Epithelial cell of esophagus (primary cell): ENCODE measurements at places on chromosomes 7 and 10.

DNA sequence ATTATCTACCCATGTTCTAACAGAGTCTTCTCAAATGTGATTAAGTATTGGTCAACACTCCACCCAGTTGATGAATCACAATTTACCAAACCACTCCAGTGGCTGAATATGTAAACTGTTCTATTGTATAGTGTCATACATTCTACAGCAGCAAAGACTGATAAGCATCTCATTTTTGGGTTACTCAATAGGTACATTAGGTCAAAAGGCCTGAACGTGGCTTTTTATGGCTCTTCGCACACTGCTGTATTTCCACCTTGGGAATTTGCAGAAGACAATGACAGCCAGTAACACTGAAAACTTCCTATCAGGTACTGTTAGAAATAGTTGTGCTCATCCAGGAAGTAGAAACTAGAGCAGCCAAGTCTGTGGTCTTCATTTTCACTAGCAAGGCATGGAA lies 166.9 kb downstream of the GLI3 start:
- peak; percentile 87 for DNase-seq

DNA sequence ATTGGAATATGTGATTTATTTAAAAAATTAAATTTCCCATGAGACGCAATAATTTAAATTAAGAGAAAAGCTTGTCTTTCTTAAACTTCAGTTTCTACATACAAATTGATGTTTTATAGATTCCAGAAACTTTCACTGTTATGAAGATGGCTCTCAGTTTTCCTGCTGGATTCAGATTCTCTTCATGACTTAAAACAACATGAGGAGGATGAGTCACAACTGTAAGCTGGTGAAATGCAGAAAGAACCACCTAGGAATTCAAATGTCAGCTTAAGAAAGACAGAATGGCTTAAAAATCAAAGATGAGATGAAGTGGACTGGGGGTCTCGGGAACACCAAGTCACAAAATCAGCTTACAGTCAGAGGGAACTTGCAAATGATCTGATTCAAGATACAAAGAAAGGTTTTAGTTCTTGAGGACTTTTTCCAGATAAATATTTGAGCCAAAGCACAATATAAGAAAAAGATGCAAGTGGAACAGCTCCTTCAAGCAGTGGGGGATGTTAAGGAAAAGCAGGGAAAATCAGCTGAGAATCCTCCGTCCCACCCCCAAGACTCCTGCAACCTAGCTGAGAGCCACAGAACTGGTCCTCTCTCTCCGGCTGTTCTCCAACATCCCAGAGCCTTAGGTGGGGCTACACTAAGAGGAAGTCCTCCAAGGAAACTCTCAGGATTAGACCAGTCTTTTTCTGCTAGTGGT lies 279.8 kb downstream of the KCNMA1 start:
- DNase-seq, result peak; percentile 69

- DNase-seq, result no peak
Measured at GRCh38 chr10:78900715-78901430, 167.9 kb upstream of the ZMIZ1 start.

DNA sequence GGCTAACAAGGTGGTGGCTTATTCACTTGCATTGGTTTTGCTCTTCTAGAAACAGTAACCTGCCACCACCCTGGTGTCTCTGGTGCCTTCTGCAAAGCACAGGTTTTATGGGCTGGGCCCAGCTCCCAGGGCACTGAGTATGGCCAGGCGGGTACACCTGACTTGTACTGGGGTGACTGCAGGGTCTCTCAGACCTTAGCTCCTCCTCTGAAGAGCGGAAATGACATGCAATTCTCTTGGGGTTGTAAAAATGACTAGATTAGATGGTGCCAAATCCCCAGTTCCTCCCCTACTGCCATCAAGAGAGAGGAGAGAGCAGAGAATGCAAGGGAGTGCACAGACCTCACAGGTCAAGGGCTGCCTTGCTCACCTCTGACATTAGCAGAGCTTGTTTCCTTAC lies 14.7 kb downstream of the ESYT2 start:
- no peak for DNase-seq

GRCh38 chr10:62000037-62000603 lies 98.6 kb downstream of the ARID5B start:
- no peak for DNase-seq

DNA sequence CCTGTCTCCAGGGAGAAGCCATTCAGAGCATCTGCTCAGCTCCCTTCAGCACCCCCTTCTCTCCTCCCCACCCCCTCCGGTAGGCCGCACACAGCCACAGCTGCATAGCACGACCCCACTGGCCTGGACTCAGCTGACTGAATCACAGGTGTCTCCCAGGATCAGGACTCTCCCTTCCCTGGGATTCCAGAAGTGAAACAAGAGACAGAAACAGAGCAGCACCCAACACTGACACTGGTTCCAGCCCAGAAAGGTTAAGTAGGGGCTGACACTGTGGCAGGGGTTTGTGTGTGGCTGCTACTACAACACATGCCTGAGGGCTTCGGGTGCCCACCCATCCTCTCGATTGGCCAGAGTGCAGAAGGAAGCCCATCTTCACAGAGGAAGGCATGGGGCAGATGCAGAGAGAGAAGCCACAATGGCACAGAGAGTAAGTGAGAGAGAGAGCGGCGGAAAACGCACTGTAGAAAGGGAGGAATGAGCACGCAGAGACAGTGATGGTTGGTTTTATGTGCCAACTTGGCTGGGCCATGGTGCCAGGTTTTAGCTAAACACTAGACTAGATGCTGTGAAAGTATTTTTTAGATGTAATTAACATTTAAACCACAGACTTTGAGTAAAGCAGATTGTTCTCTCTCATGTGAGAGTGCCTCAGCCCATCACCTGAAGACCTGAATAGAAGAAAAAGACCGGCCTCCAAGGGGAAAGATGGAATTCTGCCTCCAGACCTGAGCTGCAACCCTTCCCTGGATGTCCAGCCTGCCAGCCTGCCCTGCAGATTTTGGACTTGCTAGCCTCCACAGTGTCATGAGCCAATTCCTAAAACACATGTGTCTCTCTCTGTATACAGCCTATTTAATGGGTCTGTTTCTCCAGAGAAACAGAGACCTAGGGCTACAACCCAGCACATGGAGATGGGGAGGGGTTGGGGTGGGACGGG lies 107.5 kb downstream of the GRB10 start:
- no peak for DNase-seq

DNA sequence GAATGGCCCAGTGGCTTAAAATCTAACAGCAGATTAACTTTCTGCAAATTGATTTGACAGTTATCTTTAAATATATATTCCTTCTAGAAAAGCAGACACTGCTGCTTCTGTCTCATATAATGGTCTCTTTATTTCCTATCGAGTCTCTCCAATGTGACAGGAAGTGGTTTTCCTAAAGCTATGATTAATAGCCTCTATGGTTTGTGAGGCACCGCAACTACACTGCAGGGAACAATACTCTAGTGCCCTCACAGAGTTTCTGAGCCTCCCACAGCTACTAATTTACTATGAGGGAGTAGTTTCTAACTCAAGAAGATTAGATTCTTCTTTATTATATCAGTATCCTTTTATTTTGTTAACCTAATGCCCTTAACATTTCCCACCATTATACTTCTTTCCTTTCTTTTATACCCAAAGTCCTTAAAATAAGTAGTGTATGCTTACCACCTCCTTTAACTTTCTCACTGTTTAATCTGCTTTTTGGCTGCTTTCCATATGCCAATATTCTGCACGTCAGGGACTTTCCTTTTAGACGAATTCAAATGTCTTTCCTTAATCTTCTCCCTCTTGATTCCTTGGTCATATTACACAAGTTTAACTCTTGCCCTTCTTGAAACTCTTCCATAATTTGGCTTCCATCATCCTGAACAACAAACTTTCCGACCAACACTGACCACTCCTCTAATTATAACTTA lies 23.8 kb upstream of the AHR start:
- peak; percentile 38 for DNase-seq

GRCh38 chr10:71850021-71850742 lies 869 bp downstream of the PSAP start:
- DNase-seq, result no peak

DNA sequence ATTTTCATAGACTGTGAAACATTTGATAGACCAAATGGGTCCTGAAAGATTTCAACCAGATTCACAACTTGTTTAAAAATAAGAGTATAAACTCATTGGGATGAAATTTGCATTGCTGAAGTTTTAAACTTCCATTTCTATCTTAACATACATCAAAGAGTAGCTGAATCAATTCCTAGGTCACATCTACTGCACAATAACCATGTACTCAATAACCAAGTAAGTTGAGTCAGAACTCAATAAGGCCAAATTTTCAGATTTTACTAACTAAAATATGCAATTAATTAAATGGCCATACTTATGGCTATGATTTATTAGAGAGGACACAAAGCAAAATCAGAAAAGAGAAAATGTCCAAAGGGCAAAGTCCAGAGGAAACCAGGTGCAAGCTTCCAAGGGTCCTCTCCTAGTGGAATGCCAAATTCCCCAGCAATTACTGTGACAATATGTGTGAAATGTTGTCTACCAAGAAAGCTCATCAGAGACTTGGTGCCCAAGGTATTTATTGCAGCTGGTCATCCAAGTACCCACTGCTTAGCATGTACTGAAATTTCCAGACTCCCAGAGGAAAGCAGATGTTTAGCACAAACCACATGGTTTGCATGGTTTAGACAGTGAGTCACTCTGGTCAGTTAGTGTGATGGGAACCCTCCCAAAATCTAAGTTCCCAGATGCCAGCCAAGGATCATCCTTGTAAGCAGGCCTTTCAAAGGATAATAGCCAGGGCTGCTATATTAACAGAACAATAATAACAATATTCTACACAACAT lies 238.9 kb downstream of the IPMK start:
- DNase-seq, result peak; percentile 25

DNA sequence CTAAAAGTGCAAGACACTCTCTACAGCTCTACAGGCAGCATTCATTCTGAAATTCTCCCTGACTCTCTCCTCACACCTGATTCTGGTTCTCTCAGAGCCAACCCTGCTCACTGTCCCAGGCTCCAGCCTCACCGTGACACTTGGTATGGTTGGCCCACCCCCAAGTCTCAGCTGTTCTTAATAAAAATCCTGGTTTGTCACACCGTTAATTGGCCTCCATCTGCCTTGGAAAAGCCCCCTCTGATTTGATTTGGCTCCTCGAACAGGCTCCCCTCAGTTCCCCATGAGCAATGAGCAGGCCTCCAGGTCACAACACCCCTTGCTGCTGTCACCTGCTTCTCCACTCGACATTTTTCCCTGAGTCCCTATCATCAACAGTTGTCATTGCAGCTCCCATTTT lies 507.3 kb upstream of the AUTS2 start:
- no peak for DNase-seq

GRCh38 chr7:155653803-155654202 lies 9.3 kb downstream of the RBM33 start:
- DNase-seq, result peak; percentile 89

GRCh38 chr10:10222304-10222841 lies 795.3 kb upstream of the CELF2 start:
- DNase-seq, result no peak

- DNase-seq, result no peak
Measured at GRCh38 chr7:37538945-37539344, 90.3 kb upstream of the ELMO1 start.

DNA sequence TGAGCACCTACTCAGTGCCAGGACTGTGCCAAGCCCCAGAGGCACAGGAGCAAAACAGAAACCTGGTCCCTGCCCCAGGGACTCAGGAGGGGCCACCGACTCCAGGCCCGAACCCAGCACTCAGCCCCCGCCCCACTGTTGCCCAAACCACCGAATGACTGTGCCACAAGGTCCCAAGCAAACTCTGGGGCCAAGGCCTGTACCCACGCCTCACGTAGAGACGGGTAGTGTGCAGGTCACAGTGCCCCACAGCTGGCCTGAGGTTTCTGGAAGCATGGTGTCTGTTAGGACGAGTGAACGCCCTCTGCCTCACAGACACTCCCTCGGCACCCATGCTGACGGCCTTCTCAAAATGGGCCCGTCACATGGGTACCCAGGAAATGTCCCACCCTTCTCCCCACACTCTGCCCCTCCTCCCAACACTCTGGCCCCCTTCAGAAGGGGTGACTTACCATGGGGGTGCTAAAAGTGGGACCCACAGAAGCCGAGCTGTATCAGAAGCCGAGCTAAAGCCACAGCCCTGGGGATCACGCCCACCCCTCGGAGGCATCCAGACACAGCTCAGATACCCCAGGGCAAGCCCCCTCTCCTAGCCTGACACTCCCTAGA lies 44.2 kb downstream of the CTBP2 start:
- no peak for DNase-seq

DNA sequence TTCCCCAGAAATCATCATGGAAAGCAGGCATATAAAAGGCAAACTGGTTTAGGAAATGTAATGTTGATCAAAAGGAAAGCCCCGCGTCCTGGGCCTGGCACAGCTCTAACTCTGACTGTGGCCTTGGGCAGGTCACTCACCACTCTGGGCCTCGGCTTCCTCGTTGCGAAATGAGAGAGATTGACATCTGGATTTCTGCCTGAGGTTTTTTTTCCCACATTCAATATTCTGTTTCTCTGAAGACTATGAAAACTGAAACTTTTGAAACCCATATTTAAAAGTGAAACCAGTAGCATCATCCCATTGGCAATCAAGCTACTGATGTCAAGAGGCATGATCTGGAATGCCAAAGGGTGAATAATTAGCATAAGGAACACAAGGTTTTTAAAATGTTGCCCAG lies 369.7 kb upstream of the NPVF start:
- peak; percentile 21 for DNase-seq
